HepG2 (cell line): ENCODE measurements at places on chromosomes 3 and 15.

- no peak for DNase-seq
Observed at GRCh38 chr3:12729051-12729651, 29.9 kb downstream of the TMEM40 start.

DNA sequence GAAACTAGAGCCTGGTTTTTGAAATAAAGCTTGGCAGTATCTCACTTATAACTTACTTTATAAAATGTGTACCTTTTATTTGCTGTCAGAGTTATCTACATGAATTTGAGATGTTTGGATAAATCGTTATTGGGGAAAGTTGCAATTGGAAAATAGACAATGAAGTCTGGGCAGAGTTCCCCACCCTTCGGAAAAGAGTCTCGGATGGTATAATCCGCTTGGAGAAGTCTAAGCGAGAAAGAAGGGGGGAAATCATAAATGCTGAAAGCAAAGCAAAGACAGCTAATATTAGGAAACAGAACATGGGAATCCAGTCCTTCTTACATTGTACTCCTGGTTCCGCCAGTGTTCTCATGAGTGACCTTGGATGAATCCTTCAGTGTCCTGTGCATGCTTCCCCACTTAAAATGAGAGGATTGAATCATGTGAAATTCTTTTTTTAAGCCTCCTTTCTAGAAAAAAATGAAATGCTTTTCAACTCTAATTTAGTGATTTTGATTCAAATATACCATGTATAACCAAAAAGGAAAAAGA is 162.4 kb downstream of the ATG7 start:
- DNase-seq, result no peak

GRCh38 chr3:53140847-53141845 is 10.9 kb upstream of the RFT1 start:
- DNase-seq, result no peak

DNA sequence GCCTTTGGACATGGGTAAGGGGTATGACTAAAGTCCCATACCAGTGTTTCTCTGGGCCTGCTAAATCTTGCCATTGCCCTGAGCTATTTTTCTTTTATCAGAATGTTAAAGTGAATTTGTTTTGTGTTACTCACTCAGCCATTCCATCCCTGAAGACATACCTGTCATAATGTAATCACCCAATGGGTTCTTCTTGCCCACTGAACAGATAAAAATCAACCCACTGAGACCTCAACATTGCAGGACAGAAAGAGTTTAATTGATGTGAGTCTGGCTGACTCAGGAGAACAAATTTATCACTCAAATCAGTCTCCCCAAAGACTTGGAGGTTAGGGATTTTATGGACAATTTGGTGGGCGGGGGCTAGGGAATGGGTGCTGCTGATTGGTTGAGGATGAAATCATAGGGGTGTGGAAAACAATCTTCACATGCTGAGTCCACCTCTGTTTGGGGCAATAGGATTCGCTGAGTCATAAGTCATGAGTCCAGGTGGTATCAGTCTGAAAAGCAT is 47.4 kb downstream of the ILDR1 start:
- no peak for DNase-seq

DNA sequence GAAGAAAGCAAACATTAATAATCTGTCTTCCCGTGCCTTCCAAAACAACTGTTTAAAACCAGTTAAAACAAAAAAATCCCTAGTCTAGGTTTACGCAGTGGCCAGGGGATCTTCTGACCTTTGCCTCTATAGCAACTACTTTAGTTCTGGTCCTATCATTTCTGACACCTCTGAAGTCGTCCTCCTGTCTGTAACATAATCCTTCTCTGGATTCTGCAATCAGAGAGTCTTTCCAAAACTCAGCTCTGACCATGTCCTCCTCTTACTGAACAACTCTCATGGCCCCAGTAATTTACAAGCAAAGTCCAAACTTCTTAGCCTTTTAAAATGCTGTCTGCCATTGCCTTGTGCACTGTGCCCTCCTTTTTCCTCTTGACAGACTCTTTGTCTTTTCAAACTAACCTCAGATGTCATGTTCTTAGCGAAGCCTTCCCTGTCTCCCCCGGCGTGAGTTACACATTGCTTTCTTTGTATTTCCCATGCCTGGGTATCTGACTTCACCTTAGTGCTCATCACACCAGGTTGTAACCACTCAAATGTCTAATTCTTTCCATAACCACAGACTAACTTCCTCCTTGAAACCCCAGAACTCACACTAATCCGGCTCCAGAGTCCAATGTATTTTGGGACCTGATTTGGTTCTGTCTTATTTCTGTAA is 105.2 kb upstream of the BNIP2 start:
- no peak for DNase-seq

DNA sequence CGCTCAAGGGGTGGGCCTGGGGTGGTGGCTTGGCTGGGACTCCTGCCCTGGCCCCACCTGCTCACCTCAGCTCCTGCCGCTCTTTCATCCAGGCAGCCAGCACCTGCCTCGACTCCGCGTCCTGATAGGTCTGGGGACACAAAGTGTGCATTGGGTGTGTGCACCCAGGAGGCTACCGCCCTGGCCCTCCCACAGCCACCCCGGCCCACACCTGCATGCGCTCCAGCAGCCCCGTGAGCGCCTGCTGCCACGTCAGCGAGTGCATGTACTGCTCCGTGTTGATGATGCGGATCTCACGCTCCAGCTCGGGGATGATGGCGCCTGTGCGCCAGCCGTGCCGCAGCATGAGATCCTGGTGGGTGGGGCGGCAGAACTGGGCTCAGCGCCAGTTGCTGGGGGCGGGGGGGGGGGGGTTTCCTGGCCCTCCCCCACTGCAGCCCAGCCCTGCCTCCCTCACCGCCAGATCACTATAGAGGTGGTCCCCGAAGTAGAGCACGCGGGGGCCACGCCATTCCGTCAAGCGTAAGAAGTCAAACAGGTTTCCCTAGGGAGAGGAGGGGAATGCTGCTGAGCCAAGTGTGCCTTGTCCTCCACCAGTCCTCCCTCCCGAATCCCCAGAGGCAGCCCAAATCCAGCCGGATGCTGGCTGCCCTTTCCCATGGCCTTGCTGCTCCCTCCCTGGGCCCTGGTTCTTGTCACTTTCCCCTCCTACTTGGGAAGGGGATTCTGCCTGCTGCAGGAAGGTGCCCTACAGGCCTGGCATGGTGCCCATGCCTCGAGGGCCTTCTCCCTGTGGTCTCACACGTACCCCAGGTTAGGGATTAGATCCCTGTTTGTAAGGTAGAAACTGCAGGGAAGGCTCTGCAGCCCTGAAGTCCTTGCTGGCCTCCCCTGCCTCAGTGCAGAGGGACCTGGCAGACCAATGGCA is 8.6 kb downstream of the NT5DC2 start:
- DNase-seq, result no peak

DNA sequence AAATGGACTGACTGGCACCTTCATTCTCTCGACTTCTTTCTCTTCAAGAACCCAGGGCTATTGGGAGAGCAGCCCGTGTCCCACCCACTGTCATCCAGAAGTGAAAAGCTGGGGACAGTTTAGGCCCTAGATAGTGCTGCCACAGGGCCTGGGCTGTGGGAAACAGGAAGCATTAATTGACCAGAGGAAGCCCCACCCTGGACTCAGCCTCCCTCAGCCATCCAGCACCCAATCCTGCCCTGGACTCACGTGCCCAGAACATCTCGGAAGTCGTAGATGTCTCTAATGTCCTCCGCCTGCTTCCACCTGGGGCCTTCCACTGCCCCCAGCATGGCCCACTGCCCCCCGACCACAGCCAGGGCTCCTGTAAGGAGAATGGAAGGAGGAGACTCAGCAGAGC is 2.3 kb downstream of the CAMK1 start:
- no peak for DNase-seq

- no peak for DNase-seq
Observed at GRCh38 chr15:74424901-74425528, 8.7 kb downstream of the SEMA7A start.

DNA sequence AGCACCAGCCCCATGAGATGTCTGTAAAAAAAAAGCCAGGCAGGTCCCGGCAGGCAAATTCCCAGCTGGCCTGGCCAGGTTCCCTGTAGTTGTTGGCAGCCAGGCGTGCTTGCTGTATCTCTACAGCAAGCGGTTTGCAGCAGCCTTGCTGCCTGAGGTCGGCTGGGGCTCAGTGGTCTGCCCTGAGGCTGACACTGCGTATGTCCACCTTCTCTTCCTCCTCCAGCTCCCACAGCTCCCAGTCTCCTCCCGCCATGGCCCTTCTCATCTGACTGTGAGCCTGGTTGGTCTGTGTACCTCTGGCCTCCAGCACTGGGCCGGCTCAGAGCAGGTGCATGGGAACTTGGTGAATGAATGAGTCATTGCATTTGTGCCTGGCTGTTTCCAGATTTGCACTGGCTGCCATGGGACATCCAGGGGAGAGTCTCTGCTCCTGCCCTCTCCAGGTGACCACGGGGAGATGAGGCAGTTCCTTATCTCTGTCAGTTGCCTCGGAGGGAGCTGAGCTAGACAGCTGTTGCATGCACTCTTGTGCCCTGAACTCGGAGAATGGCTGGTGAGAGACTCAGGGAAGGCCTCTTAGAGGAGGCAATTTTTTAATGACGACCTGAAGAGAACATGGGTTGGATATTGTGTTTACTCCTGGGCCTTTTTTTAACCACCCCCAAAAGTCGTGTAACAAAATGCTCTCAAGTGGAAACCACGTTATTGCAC is 43.0 kb downstream of the SPSB4 start:
- no peak for DNase-seq

GRCh38 chr3:17882981-17883380 is 140.6 kb upstream of the TBC1D5 start:
- no peak for DNase-seq

- DNase-seq, result no peak
Observed at GRCh38 chr3:165130708-165131107, 52.4 kb upstream of the SI start.
